Chondrocyte (in vitro differentiated cells): ENCODE measurements at places on chromosomes 2 and 18. TPM values are rescaled to one million over a fixed set of nuclear protein-coding genes. Genes with fewer than 3 reads are reported as not detected.

SP5 gene
- not detected in 3 replicates for total RNA-seq

QPCT gene
- 0.67 to 1.2 TPM in 2 of 3 replicates, not detected in the other for total RNA-seq

ALPG gene
- not detected in 3 replicates for total RNA-seq

DNAJC5G gene
- total RNA-seq: not detected in 3 replicates

FAM124B gene
- total RNA-seq: not detected in 3 replicates

CHRNG gene
- total RNA-seq: not detected in 3 replicates

MBP gene
- 8.3 to 15.9 TPM (median 14.0 TPM) in 3 replicates for total RNA-seq

HMSD gene
- total RNA-seq: not detected in 3 replicates

NDC80 gene
- 4.8 to 6.5 TPM (median 5.8 TPM) in 3 replicates for total RNA-seq

DNA sequence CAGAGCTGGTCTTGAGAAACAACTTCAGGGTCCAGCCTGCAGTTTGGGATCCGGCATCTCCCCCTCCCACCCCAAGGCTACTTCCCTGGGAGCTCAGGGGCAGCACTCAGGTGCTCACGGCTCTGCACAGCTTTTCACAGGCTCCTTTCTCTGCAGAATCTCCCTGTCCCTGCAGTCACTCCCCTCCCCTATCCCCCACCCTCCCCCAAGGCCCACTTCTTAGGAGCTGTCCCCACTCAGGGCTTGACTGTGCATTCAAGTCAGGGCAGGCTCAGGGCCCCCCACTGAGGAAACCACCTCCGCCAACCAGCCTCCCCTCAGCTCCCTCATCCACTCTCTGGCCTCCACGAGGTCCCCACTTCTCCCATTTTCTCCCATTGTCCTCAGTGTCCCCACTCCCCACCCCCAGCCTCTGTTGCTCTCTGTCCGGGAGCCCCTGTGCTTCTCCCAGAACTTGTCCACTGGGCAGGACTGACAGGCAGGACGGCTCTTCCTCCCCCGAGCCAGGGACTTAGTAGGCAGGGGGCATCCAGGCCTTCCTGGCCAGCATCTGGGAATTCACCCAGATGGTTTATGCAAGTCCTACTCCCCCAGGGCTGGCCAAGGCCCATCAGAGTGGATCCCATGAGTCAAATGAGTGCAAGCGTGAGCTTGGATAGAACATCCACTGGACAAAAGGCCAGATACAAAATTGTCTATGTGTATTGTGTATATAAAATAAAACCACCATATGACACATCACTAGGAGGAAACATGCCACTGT, 7.6 kb downstream of the NMUR1 start:
- H3K27me3 ChIP-seq: peaks cover 3% of the 10 kb centered on the region
- no peak overlapping the region for H3K4me3 ChIP-seq
- no peak for DNase-seq
- peak overlapping the region; percentile 69 for H3K27ac ChIP-seq
- no peaks in the 10 kb centered on the region for H3K36me3 ChIP-seq

GRCh38 chr2:180980106-180980942, at the start of gene UBE2E3:
UBE2E3 (plus strand) TSS chr2:180980605; CDS start chr2:180982043, 1,438 bp downstream.
- H3K36me3 ChIP-seq: peaks cover 2% of the 10 kb centered on the region
- peak within 1 kb of the TSS; percentile 98 for H3K27ac ChIP-seq
- peak within 1 kb of the TSS; percentile 91 for H3K4me3 ChIP-seq
- peak; percentile 84 for DNase-seq
- peaks cover 48% of the 10 kb centered on the region for H3K4me1 ChIP-seq

- no peaks in the 10 kb centered on the region for H3K4me1 ChIP-seq
- no peaks in the 10 kb centered on the region for H3K36me3 ChIP-seq
- no peak overlapping the region for H3K4me3 ChIP-seq
Observed at GRCh38 chr2:58313926-58314325, 72.8 kb upstream of the FANCL start.

GRCh38 chr18:73785300-73785699, 362.3 kb downstream of the FBXO15 start:
- no peaks in the 10 kb centered on the region for H3K4me1 ChIP-seq
- peaks cover 5% of the 10 kb centered on the region for H3K27me3 ChIP-seq
- H3K4me3 ChIP-seq: no peak overlapping the region
- no peak for DNase-seq
- H3K36me3 ChIP-seq: no peaks in the 10 kb centered on the region
- H3K27ac ChIP-seq: no peak overlapping the region

DNA sequence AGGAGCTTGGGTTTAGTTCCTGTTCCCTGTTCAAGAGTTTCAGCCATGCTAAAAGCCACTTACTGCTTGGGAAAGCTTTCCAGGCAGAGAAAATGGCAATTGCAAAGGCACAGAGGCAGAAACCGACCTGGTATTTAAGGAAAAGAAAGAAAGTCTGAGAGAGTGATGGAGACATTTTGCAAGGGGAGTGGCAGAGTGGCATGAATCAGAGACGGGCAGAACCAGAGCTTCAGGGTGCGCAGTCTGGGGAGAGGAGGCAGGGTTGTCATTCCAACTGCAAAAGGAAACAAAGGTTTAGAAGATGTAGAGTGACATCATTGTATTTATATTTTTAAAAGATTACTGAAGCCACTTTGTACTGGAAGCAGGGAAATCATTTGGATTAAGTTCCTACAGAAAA, 14.9 kb upstream of the GNAL start:
- peaks cover 2% of the 10 kb centered on the region for H3K36me3 ChIP-seq
- DNase-seq: no peak
- no peak overlapping the region for H3K27ac ChIP-seq
- H3K4me3 ChIP-seq: no peak overlapping the region
- peaks cover 40% of the 10 kb centered on the region for H3K27me3 ChIP-seq
- no peaks in the 10 kb centered on the region for H3K4me1 ChIP-seq

- H3K4me1 ChIP-seq: peaks cover 87% of the 10 kb centered on the region
- peak; percentile 59 for DNase-seq
- H3K36me3 ChIP-seq: peaks cover 6% of the 10 kb centered on the region
- H3K27me3 ChIP-seq: no peaks in the 10 kb centered on the region
- H3K4me3 ChIP-seq: no peak overlapping the region
Observed at GRCh38 chr2:47072728-47073191, 82.3 kb downstream of the STPG4 start.

GRCh38 chr2:178417916-178418315, 33.1 kb downstream of the PRKRA start:
- H3K4me3 ChIP-seq: no peak overlapping the region
- DNase-seq: no peak
- H3K4me1 ChIP-seq: peaks cover 20% of the 10 kb centered on the region
- no peaks in the 10 kb centered on the region for H3K36me3 ChIP-seq
- no peaks in the 10 kb centered on the region for H3K27me3 ChIP-seq

DNA sequence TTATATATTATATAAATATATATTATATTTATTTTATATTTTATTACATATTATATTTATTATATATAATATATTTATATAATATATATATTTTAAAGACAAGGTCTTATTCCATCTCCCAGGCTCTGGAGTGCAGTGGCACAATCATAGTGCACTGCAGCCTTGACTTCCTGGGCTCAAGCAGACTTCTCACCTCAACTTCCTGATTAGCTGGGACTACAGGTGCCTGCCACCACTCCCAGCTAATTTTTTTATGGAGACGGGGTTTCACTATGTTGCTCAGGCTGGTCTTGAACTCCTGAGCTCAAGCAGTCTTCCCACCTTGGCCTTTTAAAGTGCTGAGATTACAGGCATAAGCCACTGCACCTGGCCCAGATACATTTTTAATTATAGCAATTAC, 110.0 kb downstream of the PHLPP1 start:
- no peak for DNase-seq
- H3K4me3 ChIP-seq: no peak overlapping the region
- H3K27ac ChIP-seq: no peak overlapping the region

GRCh38 chr2:216539791-216540241, 41.2 kb downstream of the RPL37A start:
- peak overlapping the region; percentile 90 for H3K27ac ChIP-seq
- H3K4me3 ChIP-seq: no peak overlapping the region
- no peaks in the 10 kb centered on the region for H3K27me3 ChIP-seq

- no peaks in the 10 kb centered on the region for H3K4me1 ChIP-seq
- no peak overlapping the region for H3K4me3 ChIP-seq
- DNase-seq: no peak
- no peaks in the 10 kb centered on the region for H3K27me3 ChIP-seq
- peaks cover 21% of the 10 kb centered on the region for H3K36me3 ChIP-seq
- H3K27ac ChIP-seq: no peak overlapping the region
Observed at GRCh38 chr2:88564402-88564801, 62.9 kb downstream of the EIF2AK3 start.

- no peaks in the 10 kb centered on the region for H3K27me3 ChIP-seq
- DNase-seq: no peak
- H3K4me3 ChIP-seq: no peak overlapping the region
- H3K36me3 ChIP-seq: no peaks in the 10 kb centered on the region
- no peak overlapping the region for H3K27ac ChIP-seq
- H3K4me1 ChIP-seq: peaks cover 39% of the 10 kb centered on the region
Observed at GRCh38 chr18:12046046-12046750, 47.4 kb upstream of the ANKRD62 start.

- H3K36me3 ChIP-seq: peaks cover 1% of the 10 kb centered on the region
- DNase-seq: no peak
- H3K27ac ChIP-seq: no peak overlapping the region
- H3K4me1 ChIP-seq: peaks cover 17% of the 10 kb centered on the region
- H3K27me3 ChIP-seq: no peaks in the 10 kb centered on the region
Observed at GRCh38 chr2:189437926-189438325, 3.3 kb upstream of the WDR75 start.

GRCh38 chr2:20638646-20639430, 12.1 kb downstream of the HS1BP3 start:
- no peak overlapping the region for H3K4me3 ChIP-seq
- H3K27ac ChIP-seq: no peak overlapping the region

DNA sequence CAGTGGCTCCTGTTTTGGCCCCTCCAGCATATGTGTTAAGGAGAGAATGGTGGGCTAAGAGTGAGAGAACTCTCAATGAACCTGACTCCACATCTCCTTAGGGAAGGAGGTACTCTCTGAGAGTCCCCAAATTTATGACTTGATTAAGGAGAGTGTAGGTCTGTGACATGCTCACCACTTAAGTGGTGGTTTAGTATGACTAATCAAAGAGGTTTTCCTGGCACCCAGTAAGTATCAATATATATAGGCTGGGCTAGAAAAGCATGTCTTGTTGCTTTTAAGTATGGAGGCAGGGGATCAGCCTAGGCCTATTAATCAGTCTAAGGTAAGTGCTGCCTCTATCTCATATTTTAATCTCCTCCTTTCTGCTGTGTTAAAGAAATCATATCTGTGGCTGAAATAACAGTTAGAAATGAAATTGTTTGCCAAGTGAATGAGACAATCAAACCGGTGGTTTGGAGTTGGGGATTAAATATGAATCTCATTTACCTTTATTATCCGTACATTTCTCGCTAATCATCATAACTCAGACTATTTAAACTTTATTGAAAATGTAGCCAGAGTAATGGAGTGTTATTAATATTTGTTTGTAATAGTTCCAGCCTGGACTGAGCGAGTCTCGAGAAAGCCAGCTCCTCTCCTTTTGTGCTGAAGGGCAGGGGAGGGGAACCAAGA, 107.7 kb upstream of the MEIS1 start:
- H3K27ac ChIP-seq: no peak overlapping the region
- H3K4me1 ChIP-seq: peaks cover 10% of the 10 kb centered on the region
- H3K4me3 ChIP-seq: no peak overlapping the region
- no peaks in the 10 kb centered on the region for H3K36me3 ChIP-seq

DNA sequence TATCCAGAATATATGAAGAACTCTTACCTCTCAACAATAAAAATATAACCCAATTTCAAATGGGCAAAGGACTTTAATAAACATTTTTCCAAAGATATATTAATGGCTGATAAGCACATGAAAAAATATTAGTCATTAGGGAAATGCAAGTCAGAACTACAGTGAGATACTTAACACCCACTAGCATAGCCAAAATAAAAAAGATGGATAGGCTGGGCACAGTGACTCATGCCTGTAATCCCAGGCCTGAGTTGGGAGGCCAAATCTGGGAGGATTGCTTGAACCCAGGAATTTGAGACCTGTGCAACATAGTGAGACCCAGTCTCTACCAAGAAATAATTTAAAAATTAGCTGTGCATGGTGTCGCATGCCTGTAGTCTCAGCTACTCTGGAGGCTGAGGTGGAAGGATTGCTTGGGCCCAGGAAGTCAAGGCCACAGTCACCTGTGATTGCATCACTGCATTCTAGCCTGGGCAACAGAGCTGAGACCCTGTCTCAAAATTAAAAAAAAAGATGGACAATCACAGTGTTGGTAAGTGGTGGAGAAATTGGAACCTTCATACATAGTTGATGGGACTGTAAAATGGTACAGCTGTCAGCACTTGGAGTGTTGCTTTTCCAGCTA, 25.1 kb downstream of the MARCHF7 start:
- H3K4me3 ChIP-seq: no peak overlapping the region
- peaks cover 21% of the 10 kb centered on the region for H3K36me3 ChIP-seq
- no peak for DNase-seq
- H3K27me3 ChIP-seq: no peaks in the 10 kb centered on the region
- peaks cover 17% of the 10 kb centered on the region for H3K4me1 ChIP-seq
- peak overlapping the region; percentile 24 for H3K27ac ChIP-seq

GRCh38 chr2:11778416-11778815, 32.0 kb downstream of the LPIN1 start:
- H3K4me3 ChIP-seq: no peak overlapping the region
- no peak for DNase-seq
- H3K36me3 ChIP-seq: peaks cover 27% of the 10 kb centered on the region
- peaks cover 9% of the 10 kb centered on the region for H3K4me1 ChIP-seq
- no peaks in the 10 kb centered on the region for H3K27me3 ChIP-seq

DNA sequence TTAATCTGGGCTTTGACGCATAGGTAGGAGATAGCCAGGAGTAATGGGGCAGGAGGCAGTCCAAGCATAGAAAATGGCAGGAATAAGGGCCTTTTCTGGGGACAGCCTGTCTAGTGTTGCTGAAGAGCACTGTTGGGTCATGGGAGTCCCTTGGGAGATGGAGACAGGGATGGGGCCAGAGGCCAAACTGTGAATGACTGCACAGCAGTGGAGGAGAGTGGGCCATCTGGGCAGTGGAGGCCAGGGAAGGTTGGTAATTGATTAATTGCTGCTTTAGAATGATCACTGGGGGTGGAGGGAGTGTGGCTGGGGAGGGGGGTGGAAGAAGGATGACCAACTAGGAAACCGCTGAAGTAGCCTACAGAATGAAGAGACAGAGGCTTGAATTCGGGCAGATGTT, 28.6 kb upstream of the CREG2 start:
- H3K36me3 ChIP-seq: no peaks in the 10 kb centered on the region
- H3K4me1 ChIP-seq: no peaks in the 10 kb centered on the region
- H3K4me3 ChIP-seq: no peak overlapping the region
- no peak overlapping the region for H3K27ac ChIP-seq
- DNase-seq: no peak

DNA sequence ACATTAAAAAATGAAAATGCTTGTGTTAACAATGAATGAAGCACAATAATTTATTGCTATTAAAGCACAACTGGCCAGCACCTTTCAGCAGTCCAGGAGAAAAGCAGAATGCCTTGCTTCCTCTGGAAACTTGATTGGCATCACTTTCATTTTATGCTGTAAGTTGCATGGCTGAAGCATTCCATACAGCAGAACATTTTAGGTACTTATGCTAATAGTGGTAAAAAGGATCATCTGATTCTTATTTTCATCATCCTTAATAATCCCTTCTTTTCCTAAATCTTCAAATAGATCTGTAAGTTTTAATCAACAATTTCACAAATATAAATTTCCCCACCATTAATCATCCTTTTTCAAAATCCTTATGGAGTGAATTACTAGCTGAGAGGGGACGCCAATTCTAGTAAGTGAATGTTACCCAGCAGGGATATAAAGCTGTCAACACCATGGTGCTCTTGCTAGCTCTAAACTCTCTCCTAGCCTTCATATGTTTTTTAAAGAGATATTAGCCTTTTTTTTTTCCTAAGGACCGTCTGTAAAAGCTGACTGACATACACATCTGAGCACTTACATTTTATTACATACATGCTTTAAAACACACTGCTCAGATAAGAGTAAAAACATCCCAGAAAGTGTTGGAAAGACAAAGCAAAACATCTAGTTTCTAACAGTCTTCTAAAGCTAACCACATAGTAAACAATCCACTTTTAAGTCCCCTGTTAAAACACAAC, 5.3 kb downstream of the SATB2 start:
- no peaks in the 10 kb centered on the region for H3K27me3 ChIP-seq
- no peak overlapping the region for H3K27ac ChIP-seq
- no peak for DNase-seq
- H3K4me3 ChIP-seq: no peak overlapping the region
